ENCODE measurements at places on chromosomes 4 and X.

GRCh38 chrX:49840679-49841078 lies 11.6 kb downstream of the PAGE4 start:
- no peak for DNase-seq

DNA sequence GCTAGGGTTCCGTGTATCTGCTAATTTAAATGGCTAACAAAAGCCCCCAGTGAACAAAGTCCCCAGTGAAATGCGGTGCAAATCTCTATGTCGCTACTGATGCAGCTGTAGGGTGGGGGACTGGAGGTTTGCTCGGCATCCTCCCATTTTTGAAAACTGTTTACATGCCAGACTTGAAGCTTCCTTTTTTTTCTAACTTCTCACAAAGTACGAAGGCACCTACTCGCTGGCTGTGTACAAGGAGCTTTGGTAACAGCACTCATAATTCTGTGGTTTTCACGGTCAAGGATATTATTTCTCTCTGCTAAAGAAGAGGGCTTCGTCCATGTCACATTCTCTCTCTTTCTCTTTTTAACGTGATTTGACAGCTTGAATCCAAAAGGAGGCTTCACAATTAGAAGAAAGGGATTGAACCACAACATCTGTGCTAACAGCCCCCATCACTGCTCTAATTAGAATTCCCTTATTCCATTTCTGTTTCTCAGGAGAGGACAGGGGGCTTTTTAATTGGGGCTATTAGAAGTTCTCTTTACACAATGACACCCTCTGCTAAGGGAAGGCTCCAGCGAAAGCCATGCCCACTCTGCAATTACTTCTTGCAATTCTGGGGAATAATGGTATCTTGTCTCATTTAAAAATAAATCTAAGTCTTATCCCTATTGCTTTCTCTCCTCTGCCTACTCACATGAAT lies 46.7 kb downstream of the TMEM156 start:
- no peak for DNase-seq

- no peak for DNase-seq
Measured at GRCh38 chrX:74262452-74263209, 41.3 kb upstream of the ZCCHC13 start.

GRCh38 chrX:150934453-150934852 lies 36.0 kb upstream of the CD99L2 start:
- DNase-seq: no peak

DNA sequence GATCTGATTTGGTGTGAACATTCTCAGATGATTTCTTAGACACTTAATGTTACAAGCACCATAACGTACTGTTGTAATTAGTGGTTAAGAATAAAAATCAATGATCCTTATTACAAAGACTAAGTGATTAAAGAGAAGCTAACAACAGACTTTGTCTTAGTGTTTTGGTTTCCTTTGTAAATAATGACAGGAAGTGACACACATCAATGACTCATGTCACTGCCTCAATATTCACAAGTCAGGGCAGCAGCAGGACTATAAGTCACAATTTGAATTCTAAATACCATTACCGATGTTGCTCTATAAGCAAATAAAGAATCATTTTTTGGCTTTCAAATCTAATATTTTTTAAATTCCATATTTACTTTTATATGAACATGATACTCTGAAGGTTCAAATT lies 115.8 kb upstream of the FAT4 start:
- no peak for DNase-seq

GRCh38 chr4:86235549-86235948 lies 124.3 kb downstream of the MAPK10 start:
- DNase-seq: no peak

- DNase-seq: no peak
Measured at GRCh38 chr4:115515772-115516171, 402.4 kb upstream of the NDST4 start.

GRCh38 chrX:104863466-104863865 lies 297.5 kb downstream of the IL1RAPL2 start:
- DNase-seq: no peak

GRCh38 chr4:25638221-25638601 lies 17.4 kb upstream of the SLC34A2 start:
- no peak for DNase-seq

- no peak for DNase-seq
Measured at GRCh38 chr4:890036-890695, 42.0 kb downstream of the GAK start.

GRCh38 chr4:185421366-185422124 lies 4.2 kb downstream of the UFSP2 start:
- DNase-seq: no peak

GRCh38 chrX:30657196-30658161 lies 4.3 kb downstream of the GK start:
- no peak for DNase-seq

DNA sequence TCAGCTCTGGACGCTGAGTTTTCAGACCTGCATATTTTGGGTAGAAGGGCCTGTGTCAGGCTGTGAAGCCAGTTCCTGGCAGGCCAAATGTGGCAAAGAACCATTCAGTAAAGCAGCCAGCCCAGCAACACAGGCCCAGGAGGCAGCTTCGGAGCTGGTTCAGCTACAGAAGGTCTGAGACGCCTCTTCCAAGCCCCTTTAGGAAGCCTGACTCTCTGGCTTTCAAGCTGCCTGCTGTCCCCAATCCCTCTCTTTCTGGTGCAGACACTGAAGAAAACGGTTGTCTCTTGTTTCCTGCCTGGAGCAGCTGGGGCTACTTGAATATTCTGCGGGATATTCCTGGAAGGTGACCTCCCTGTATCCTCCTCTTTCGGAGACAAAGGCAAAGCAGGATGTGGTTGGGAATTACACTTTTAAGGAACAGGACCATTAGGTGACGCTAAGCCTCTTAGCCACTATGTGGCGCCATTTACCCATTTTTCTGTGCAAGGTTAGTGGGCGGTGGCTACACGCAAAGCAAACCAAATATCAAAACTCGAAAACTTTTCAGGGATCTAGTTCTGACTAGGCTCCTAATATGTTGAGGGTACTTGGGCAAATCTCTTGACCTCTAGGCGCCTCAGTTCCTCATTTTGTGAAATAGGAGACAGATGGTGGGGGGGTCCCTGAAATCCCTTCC lies 47.2 kb upstream of the LAS1L start:
- peak; percentile 48 for DNase-seq

- DNase-seq: no peak
Measured at GRCh38 chr4:35900286-35901243, 343.7 kb downstream of the ARAP2 start.

DNA sequence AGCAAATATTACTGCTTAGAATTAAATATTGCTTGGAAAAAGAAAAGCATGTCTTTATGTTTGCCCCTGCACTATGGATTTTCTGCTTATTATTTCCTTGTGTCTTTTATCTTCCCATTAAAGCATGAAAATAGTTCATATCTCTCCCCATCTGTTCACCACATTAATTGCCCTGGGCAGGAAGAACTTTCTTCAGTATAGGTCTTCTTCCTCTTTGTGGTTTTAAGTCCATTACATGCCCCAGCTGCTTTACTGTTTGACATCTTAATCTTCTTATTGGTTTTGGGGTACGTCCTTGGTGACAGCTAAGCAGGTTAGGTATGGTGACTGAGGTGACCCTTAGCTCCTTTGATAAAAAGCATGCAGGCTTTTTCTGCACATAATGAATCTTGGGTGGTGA lies 157.3 kb downstream of the AASDH start:
- DNase-seq: no peak
